Fibroblast of skin of abdomen (primary cell): ENCODE measurements at places on chromosomes 16 and 17.
A peak's percentile ranks its signal among the peaks of the same experiment; 100 is the strongest.

DNA sequence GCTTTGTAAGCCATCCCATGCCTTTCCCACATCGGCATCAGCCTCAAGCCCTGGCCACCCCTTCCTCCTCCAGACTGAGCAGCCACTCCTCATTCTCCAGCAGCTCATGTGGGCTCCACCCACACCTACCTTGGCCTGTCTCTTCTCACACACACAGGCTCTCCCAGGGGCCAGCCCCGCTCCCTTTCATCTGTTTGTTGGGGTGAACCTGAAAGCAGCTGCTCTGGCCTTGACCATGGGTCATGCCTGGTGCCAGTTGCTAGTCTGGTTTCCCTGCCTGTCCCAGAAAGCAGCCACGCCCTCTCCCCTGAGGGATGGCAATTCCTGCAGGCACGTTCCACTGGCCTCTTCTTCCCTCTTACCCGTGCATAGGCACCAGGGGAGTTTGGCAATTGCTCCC is 11.4 kb upstream of the TMEM238L start:
- no peak for DNase-seq

DNA sequence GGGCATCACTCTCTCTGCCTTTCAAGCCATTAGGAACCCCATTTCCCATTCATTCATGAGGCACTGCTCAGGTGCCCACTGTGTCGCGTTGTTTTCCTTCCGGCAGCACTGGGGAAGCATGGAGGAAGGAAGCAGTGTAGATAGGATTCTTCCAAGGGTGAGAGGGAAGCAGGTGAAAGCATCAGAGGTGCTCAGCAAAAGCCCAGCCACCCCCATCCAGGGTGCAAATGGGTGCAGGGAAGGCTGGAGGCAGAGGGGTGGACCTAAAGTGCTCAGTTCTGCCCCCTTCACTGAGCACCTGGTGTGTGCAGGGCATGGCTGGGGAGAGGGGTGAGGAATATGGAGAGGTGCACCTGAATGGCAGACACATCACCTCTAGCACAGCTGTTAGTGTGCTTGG is 3.4 kb upstream of the NXPH3 start:
- DNase-seq = no peak

- DNase-seq = no peak
These were observed 76.1 kb upstream of the SDK2 start for GRCh38 chr17:73720187-73720834.

- peak; percentile 82 for DNase-seq
These were observed 878 bp downstream of the HEXIM1 start for GRCh38 chr17:45149037-45149668.

- DNase-seq = no peak
These were observed 4.7 kb downstream of the AMFR start for GRCh38 chr16:56420613-56421012.

DNA sequence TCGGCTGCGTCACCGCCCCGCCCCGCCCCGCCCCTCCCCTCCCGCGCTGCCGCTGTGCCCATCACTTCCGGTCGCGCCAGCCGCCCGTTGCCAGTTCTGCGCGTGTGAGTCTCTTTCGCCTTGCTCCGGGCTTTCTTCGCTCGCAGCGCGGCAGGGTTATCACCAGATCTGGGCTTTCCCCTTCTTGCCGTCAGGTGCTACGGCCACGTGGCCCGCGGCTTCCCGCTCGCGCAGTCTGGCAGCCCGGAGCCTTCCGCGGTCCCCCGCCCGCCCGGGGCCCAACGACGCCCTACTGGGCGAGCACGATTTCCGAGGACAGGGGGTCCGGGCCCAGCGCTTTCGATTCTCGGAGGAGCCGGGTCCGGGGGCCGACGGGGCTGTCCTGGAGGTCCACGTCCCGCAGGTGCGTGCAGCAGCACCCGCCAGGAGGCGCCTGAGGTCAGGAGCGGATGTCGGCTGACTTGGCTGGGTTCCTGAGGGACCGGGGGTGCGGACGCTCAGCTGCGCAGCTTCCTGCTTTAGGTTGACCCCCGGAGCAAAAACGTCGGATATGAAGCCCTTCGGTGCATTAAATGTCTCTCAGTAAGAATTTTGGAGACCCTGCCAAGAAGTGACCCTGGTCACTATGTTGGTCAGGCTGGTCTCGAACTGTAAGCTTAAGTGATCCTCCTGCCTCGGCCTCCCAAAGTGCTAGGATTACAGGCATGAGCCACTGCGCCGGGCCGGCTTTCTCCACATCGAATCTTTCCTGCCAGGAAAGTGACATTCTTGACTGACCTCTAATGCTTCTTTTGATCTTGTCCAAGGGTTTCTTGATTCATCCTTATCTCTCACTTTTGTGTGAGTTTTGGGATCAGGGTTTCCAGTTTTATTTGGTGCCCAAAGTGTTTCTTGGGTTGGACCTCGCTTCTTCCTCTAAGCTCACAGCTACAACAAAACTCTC is at the start of gene METTL23:
Gene METTL23 (plus strand): TSS at position 64 of the 943 bp plus-strand sequence. CDS start 2,872 bp downstream, outside the sequence.
- peak; percentile 75 for DNase-seq

- no peak for DNase-seq
These were observed 481 bp downstream of the LYRM1 start for GRCh38 chr16:20901068-20901435.

GRCh38 chr16:31130899-31131298 is 4.6 kb downstream of the PRSS8 start:
- no peak for DNase-seq

GRCh38 chr17:68048996-68049395 is 13.5 kb downstream of the KPNA2 start:
- no peak for DNase-seq

- no peak for DNase-seq
These were observed 130.1 kb downstream of the PRKCA start for GRCh38 chr17:66432411-66432957.

DNA sequence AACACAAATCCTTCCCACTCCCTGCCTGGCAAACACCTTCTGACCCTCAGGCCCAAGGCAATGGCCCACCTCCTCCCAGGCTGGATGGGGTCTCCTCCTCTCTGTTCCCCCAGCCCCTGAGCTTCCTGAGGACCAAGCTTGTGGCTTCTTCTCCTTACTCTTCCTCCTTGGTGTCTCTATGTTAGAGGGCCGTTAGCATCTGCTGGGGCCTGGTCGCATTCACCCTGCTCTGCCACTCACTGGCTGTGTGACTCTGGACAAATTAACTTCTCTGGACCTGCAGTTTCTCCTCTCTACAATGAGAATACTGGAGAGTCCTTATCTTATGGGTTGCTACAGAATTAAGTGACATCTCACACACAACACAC is 725 bp upstream of the MT2A start:
- DNase-seq = no peak

- peak; percentile 71 for DNase-seq
These were observed 505 bp upstream of the COG1 start for GRCh38 chr17:73192206-73192893.
